ENCODE measurements at places on chromosomes 6 and 20.

GRCh38 chr6:43217351-43217750, 11.9 kb downstream of the DNPH1 start:
- DNase-seq, result no peak

DNA sequence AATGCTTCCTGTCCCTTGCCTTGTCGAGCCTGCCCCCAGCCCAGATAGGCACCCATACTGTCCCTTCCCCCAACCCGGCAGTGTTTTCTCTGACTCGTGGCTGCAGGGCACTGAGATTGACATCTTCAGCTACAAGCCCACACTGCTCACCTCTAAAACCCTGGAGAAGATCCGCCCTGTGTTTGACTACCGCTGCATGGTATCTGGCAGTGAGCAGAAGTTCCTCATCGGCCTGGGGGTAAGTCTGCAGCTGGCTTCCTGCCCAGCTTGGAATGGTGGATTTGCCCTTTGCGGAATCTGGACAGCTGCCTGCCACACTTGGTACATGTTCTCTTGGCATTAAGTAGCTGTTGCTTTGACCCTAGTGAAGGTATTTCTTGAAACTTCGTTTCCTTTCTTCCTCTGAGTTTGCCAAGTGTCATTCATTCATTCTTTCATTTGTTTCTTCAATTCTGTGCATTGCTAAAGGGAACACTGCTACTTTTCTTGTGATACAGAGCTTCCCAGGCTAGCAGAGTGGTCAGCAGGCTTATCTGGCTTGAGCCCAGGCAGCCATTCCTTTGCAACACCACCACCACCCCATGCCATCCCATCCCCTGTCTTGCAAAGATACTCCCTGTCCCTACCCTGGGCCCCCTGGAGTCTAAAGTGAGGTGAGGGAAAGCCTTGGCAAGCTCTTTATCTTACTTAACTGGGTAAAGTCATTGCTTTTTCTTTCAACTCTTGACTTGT, 26.2 kb downstream of the CCDC167 start:
- DNase-seq, result peak; percentile 80

- no peak for DNase-seq
Measured at GRCh38 chr6:7578931-7579330, 11.1 kb upstream of the SNRNP48 start.

DNA sequence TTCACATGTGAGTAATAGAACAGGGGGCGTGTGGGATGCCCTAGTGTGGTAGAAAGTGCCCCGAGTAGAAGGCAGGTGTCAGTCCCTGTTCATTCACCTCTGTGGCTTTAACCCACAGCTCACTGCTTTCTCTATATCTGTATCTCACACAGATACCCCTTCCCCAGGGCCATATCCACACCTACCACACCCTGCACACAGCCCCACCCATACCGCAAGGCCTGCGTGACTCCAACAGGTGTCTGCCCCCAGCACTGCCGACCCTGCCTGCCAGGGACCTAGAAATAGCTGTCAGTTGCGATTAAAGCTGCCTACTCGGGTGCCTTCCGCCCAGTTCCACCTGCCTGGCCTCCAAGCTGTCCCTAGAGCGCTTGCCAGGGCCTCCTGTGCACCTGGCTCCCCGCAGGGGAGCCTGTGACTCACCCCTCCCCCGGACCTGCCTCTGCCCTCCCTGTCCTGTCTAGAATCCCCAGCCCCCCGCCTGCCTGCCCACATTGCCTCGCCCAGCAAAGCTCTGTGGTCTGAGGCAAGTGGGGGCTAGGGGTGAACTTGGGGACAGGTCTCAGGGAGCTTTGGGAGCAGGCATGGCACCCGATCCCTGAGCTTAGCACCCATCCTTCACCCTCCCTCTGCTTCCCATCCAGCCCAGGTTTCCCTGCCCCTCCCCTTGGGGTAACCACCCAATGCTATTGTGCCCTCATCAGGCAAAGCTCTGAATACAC, 38.3 kb upstream of the ID1 start:
- no peak for DNase-seq

- DNase-seq, result peak; percentile 99
Measured at GRCh38 chr20:34713194-34713943, 9.2 kb downstream of the TP53INP2 start.

DNA sequence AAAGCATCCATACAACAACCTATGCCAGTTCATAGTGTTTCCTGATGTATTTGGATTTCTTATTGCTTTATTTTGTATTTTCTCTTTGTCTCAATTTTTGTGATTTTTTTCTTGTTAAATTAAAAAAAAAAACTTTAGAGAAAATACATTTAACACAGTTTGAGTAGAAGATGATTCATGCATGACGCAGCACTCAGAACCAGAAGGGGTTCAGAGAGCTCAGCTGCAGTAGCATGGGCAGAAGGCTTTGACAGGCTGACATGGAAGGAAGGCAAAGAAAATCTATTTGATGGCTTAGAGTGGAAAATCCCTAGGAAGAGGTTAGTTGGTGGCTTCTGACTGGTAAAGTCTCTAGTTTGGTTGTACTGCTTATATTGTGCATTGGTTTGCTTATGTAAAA, 207.2 kb upstream of the STXBP5 start:
- DNase-seq, result peak; percentile 75

DNA sequence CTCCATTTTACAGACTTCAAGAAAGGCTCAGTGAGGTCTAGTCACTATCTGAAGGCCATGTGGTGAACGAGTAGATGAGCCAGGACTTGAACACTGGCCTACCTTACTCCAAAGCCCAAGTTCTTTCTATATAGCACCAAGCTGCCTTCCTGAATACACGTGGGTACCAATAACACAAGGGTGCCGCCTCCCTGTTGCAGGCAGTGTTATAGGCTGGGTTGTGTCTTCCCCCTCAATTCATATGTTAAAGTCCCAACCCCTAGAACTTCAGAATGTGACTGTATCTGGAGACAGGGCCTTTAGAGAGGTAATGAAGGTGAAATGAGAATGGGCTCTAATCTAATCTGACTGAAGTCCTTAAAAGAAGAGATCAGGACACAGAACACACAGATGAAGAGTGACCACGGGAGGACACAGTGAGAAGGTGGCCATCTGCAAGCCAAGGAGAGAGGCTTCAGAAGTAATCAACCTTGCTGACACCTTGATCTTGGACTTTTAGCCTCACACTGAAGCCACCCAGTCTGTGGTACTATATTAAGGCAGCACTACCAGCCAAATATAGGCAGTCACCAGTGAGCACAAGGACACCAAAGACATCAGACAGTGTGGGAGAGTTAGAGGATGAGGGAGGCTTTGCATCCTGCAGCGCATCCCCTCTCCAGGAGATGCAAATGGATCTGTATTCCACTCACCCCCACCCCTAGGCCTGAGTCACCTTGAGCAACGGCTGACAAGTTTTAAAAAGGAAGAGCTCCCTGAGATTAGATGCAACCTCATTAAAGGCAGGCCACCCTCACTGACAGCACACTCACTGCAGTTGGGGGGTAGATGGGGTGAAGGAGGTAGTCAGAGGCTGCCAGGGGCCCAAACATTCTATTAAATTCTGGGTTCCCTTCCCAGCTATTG, 40.9 kb upstream of the LYRM2 start:
- DNase-seq, result no peak

DNA sequence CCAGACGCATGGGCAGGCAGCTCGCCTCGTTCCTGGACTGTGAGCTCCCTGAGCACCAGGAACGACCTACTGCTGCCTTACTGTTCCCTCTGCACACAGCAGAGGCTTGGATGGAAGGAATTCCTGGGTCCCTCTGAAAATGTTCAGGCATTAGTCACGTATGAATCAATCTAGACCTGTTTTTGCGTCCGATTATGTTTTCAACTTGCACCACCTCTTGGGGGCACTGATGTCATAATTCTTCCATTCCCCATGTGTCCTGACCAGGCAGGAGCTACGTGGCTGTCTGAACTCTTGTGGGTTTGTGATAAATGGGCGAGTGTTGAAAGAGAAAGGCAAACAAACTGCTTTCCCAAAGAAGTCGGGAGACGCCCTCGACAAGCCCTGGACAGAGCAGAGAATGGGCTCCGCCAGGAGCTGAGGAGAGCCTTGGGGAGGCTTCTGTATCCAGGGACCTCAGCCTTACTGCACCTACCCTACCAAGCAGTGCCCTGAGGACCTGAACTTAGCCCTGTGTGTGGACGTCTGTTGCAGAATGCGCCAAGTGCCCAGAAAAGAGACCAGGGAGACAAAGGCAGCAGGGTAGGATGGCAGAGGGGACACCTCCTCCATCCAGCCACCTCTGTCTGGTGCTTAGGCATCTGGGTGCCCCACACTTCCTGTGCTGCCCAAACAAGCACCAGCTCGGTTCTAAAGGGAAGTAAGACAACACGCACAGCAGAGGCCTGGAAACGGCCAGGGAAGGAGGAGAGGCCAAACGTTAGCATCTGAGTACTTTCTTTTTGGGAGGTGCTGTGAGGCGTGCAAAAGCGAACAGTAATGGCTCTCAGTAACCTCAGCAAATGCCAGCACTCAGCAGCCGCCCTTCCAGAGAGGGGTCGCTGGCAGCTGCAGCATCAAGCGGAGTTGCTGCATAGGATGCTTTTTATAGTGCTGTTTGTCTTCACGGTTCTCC, 124.2 kb downstream of the LY86 start:
- DNase-seq, result peak; percentile 64

DNA sequence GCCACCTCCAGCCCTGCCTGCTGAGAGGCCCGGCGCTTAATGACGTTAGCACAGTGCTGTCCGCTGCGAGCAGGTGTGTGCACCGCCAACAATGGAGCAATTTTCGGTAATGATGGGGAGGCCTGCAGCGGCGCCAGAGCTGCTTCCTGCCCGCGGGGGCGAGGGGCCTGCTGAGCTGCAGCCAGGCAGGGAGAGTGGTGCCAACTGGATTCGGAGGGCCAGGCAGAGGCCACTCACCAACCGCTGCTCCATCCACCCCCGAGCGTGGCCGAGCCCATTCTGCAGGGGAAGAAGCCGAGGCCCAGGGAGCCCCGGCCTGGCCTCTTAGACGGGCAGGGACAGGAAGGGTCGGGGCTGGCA, 9.6 kb downstream of the HRH3 start:
- no peak for DNase-seq

DNA sequence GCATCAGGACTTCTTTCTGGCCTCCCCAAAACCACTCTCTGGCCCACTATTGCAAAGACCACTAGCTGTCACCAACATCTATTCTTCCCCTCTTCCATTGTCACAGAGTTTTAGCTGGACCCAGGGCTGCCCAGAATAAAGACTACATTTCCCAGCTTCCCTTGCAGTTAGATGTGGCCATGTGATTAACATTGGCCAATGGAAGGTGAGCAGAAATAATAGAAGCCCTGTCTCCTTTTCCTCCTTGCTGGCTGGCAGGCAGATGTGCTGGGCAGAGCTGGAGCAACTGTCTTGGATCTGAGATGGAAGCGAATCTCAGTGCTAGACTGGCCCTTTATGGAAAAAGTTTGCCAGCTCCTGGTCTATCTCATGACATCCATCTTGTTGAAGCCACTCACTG, 97.0 kb downstream of the KCNB1 start:
- peak; percentile 67 for DNase-seq

GRCh38 chr6:155254139-155254538, 9.7 kb upstream of the CLDN20 start:
- DNase-seq, result no peak

GRCh38 chr20:46964618-46965455, 70.2 kb downstream of the EYA2 start:
- no peak for DNase-seq

GRCh38 chr6:45653117-45653883, 275.6 kb upstream of the SUPT3H start:
- DNase-seq, result peak; percentile 46

- no peak for DNase-seq
Measured at GRCh38 chr6:150282806-150283205, 86.0 kb upstream of the IYD start.

GRCh38 chr20:50130995-50131394, 18.0 kb upstream of the UBE2V1 start:
- DNase-seq, result peak; percentile 81

GRCh38 chr20:26154224-26154623, 457.6 kb upstream of the ZNF337 start:
- DNase-seq, result no peak

DNA sequence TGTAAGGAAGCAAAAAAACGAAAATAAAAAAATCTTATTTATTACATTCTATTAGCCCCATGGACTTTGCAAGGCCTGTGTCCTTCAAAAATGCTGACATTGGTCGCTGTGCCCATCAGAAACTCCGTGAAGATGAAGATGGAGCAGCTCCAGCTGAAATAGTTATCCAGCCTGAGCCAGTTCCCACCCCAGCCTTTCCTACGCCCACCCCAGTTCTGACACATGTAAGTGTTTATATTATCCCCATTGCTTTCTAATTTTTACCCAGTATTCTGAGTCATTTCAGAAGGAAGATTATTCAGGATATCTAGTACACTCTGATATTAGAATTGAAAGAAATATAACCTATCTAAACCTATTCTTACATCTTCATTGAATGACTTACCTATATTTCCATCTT, 217.7 kb downstream of the ARHGAP18 start:
- peak; percentile 22 for DNase-seq

Measured in EH (cell line).